Activated naive CD4-positive, alpha-beta T cell treated with anti-CD3 and anti-CD28 coated beads, Interleukin-2, amount 50 U/mL, for 16 hours (primary cell): ENCODE measurements at places on chromosomes 11 and 22.

- DNase-seq: no peak
Measured at GRCh38 chr11:17387811-17388210, 648 bp downstream of the KCNJ11 start.

DNA sequence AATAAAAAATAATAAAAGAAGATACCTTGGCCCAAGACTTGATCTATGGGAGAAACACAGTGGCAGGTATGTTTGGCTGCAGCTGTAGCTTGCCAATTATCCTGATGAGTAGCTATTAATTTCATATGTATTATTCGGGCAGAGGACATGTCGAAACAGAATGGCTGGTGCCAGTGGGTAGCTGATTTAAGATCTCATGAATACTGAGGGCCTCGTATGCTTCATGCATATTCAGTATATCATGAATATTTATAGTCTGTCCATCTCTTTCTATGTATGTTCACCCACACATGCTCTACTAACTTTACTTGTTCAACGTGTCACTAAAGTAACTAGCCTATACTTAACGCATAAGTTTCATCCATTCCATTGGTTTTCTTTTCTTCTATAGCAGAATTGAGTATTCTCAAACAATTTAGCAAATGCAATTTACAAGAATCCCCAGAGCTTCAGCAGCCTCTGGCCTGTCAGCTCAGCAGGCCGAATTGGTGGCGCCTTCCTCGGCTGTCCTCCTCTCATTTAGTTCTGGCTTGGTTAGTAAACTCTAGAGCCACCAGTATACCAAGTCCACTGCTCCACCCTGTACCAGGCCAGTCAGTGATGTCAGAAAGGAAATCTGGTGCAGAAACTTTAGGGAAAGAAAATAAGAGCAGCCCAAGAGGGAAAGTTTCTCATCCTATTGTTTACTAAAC lies 17.9 kb downstream of the ART5 start:
- no peak for DNase-seq

DNA sequence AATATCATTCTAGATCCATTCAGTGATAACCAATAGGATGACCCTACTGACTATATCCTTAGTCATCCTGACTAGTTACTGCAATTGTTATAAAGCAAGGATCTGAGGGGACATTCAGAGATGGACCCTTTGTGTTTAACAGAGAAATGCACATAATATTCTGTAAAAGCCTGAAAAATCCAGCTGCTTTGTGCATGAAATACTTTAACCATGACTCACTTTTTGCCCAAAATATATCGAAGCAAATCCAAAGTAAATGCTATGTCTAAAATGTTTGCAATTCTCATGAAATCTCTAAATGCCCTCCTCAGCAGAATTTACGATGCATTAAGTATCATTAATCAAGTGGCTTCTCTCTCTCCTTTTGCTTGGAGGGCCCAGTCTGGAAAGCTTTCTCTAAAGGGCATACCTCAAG lies 178.8 kb upstream of the MTMR2 start:
- no peak for DNase-seq

- DNase-seq: no peak
Measured at GRCh38 chr11:72379384-72380131, 54.8 kb downstream of the CLPB start.

DNA sequence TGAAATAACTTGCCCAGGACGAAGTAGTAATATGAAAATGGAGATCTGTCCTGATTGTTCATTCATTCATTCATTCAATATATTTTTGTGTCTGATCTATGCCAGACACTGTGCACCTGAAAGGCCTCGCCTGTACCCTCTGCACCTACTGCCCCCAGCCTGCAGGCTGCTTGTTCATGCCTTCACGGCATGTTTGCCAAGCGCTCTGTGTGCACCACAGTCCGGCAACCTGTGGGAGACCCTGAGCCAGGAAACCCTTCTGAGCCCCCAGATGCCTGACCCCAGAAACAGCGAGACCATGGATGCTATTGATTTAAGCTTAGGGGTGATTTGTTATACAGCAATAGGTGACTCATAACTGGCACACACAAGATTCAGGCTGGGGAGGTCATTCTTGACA lies 47.0 kb downstream of the RTL6 start:
- DNase-seq: no peak
